NCI-H1436 treated with DMSO at 0.1 percent for 48 hours (cell line): ENCODE measurements at places on chromosomes 16 and 17.

- no peak for DNase-seq
Observed at GRCh38 chr17:18208092-18208491, 17.3 kb upstream of the LLGL1 start.

DNA sequence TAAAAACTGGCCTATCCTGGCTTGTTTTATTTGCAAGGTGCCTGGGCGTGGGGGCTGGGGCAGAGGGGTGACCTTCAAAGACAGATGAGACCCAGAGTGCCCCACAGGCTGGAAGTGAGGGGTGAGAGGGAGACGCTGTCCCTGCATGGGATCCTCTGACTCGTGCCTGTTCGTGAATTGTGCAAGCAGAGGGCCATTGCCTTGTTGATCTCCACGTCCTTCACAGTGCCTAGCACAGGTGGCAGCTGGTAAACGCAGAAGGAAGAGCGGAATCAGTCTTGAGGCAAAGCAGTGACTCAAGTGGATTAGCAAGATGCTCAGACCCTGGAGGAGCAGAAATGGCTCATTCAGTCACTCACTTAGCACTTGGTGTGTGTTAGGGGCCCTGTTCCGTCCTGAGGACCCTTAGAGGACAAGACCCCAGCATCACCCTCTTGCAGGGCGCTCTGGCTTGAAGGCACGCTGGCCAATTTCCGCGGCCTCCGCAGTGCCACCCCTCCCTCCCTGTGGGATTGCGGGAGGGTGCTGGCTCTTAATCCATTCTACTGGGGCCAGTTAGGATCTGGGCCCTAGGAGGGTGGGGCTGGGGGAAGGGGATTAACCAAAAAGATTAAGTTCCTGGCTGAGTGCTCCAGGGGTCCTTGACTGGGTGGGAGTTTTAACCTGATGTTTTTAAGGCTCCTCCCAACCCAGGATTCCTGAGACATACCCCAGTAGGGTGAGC lies 151.2 kb downstream of the CCDC182 start:
- DNase-seq = no peak

DNA sequence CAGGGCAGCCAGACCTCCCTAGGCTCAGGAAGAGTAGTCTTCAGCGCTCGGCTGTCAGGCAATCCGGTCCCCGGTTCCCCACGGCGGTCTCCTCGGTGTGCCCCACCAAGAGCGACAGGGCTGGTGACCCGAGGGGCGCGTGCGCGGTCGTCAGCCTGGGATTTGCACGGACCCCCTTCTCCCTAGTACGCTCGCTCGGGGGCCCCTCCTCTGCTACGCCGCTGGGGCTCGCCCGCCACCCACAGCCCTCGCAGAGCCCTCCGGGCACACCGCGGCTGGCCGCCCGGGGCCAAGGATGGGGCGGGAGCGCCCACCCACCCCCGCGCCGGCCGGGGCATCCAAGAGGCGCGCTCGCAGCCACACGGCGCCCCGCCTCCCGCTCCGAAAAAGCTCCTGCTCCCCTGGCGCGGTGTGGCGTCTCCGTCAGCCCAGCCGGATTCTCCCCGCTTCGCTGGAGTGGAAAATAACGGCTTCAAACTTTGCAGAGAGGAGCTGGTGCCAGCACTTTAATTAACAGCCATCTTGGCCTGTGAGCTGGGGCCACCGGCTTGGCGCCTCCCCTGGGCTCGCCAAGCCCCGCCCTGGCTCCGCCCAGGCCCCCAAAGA lies 2.1 kb upstream of the C1QL1 start:
- DNase-seq = no peak

DNA sequence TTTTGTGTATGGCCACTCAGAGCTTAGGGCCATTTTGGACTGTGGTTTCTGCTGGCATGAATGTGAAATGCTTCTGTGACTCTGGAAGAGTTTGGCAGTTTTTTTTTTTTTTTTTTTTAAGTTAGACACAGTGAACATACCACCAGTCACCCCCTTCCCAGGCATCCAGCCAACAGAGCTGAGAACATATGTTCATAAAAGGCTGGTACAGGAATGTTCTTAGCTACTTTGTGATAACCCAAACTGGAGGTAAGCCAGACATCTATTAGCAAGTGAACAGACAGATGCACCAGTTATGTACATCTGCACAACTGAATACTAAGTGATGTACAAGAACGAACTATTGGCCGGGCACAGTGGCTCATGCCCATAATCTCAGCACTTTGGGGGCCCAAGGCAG lies 92.7 kb downstream of the ABCC1 start:
- no peak for DNase-seq

- DNase-seq = no peak
Observed at GRCh38 chr17:38544839-38545209, 60.9 kb downstream of the SRCIN1 start.

- no peak for DNase-seq
Observed at GRCh38 chr17:73343739-73344454, 32.1 kb upstream of the CDC42EP4 start.

DNA sequence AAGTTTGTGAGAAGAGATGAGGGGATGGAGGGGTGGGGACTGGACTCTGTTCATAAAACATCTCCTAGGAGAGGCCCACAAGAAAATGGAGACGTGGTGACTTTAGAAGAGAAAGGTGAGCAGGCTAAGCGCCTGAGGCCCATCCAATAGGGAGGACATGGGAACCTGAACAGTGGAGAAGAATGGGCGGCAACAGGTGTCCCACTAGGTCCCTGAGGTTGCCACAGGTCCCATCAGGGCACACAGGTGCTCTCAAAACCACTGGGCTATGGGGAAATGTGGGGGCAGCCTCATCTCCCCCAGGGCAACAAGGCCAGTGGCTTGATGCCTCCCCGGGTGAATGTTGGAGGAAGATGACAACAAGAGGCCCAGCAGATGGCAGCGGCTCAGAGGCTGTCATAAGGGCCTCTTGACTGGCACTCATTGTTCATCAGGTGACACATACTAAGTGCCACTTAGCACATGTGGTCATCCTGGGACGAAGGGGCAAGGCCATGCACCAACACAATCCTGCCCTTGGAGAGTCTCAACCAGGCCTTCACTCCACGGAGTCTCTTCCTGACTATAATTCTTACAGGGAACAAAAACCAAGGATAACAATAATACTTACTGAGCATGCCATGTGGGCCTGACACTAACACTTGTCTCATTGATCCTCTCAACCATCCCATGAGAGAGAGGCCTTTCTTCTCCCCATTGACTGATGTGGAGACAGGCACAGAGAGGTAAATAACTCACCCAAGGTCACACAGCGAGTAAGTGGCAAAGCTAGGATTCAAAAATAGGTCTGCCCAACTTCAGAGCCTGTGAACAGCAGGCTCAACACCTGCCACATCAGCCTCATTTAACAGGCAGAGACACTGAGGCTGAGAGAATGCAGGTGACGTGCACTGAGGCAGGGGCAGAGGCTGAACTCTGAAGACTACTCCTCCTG lies 38.0 kb downstream of the CUEDC1 start:
- no peak for DNase-seq

DNA sequence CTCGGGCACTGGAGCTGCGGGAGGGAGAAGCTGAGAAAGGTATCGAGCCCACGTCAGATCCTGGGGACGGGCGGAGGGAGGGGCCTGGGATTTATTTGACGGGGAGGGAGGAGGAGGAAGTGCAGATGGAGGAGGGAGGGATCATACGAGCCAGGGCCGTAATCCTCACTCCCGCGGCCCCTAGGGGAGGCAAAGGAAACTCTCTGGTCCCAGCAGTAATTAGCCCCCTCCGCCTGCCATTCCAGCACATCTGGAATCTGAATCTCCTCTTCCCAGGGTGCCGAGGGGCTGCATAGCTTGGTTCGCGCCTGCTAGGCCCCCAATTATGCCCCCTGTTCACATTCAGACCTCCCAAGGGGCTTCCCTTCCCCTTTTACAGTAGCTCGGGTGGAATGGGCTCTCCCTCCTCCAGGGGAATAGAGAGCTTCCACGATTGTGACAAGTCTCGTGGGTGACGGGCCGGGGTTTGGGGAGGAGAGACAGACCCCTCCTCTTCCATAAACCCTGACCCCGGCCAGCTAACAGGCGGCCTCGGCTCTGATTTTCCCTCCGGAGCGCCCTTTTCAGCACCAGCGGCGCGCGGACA lies at the start of gene SEZ6L2:
TSS of gene SEZ6L2 (minus strand) at position 35 of the 586 bp plus-strand sequence. CDS start 531 bp downstream, outside the sequence.
- peak; percentile 85 for DNase-seq

- DNase-seq = no peak
Observed at GRCh38 chr17:55344514-55344997, 77.1 kb downstream of the MMD start.

DNA sequence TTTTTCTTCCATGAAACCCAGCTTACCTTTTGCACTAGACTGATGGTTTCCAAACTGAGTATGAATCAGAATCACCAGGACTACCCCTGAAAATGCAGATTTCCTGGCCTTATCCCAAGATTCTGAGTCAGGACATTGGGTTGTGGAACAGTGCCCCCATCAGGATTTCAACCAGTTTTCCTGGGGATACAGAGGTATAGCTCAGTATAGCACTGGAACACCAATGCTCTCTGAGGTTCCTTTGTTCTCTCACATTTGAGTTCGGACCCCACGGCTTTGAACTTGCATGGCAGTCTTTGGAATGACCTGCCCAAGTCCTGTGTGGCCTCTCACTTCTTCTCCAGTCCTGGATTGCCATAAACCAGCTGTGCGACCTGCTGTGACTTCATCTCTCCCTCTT lies 12.8 kb upstream of the CCL8 start:
- no peak for DNase-seq

GRCh38 chr16:11306997-11307638 lies 26.0 kb upstream of the PRM1 start:
- DNase-seq = no peak

GRCh38 chr16:49661465-49662187 lies 194.3 kb downstream of the ZNF423 start:
- DNase-seq = no peak

DNA sequence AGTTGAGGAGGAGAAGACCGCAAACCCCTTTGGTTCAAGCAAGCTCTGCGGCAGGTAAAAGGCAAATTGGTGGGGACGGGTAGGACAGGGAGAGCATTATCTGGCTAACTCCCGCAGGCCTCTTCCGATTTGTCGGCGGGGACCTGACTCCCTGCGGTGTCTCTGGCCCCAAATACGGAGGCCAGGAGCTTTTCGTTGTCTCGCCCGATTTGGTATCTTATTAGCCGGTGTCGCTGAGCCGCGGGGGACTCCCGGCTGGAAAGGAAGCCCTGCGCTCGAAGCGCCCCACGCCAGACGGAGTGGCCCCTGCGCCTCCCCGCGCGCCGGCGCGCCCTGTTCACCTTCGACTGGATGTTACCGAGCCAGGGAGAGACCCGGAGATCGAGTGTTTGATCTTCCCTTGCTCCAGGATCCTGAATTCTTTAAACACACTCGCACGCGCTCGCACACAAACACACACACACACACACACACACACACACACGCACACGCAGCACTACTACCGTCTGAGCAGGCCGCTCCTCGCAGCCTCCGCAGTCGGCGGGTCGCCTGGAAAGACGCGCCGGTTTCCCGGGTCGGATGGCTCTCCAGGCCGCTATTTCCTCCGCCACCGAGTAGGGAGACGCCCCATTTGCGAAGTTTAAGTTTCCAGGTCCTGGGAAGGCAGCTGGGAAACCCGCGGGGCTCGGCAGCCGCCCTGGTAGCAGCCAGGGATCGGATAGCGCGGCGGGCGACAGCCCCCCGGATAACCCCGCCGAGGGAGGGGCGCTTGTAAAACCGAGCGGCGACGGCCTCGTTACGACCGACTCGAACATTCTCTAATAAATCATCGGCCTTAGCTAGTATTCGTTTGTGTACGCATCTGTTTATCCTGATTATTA lies 3.3 kb downstream of the PRAC1 start:
- DNase-seq = no peak

DNA sequence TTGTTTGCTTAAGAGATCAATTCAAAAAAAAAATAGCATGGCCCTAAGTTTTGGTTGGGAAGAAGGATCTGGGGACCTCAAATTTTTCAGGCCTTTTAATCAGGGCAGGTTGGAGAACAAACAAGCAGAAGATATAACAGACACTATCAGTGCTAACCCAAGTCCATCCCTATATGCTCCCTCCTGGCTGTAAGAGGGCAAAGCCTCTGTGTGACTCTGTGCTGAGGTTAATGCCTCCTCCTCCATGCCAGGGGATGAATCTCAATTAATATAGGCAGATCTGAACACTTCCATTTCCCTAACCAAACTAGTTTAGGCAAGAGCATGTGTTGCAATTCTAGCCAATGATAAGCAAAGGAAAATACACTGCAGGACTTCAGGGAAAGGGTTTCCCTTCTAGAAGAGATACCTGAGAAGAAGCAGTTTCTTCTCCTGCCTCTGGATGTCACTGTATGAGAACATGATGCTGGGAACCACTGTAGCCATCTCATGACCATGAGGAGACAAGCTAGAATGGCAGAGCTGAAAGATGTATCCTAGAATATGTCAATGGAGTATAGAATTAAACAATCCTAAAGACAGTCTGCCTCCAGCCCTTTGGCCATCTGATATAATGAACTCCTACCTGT lies 76.0 kb downstream of the CHD9NB start:
- no peak for DNase-seq

- peak; percentile 23 for DNase-seq
Observed at GRCh38 chr17:60383379-60383778, 8.6 kb downstream of the USP32 start.

DNA sequence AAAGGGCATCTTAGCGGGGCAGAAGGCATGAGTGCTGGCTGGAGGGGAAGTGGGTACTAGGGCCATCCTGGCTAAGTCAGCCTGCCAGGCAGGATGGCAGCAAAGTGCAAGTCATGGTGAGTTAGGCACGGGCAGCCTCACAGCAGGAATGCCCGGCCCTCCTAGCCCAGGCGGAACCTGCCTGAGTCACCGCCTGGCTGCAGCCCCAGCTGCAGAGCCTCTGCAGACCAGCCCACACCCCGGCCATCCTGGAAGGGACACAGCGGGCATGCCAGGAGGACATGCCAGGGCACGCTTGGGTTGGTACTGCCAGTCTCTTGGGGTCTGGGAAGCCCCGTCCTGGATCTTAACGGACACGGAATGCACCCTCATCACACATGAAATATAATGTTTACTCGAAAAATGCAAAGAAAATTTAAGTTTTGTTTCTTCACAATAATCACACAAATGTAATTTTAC lies 5.0 kb upstream of the ALDH3A1 start:
- DNase-seq = no peak

DNA sequence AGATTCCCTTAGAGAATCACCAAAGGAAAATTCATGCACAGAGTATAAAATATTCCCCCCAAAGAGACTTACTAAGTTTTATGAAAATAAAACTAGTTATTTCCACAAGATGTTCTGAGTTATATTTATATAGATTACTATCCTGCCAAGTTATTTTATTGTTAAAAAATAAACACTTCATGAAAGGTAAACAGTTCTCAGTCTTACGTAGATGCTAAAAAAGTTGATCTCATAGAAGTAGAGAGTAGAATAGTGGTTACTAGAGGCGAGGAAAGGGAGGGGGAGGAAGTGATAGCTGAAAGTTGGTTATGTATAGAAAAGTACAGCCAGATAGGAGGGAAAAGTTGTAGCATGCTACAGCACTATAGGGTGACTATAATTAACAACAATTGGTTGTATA lies 65.2 kb downstream of the USP32 start:
- DNase-seq = no peak
